ENCODE measurements at places on chromosomes 3 and 15. TPM values are rescaled to one million over a fixed set of nuclear protein-coding genes. Genes with fewer than 3 reads are reported as not detected.

- H3K27me3 ChIP-seq: peaks cover 15% of the 10 kb centered on the region
- H3K4me1 ChIP-seq: no peaks in the 10 kb centered on the region
- no peak within 1 kb of the TSS for H3K27ac ChIP-seq
- peak within 1 kb of the TSS; percentile 25 for H3K4me3 ChIP-seq
Measured at GRCh38 chr3:170585937-170586310, at the start of gene SLC7A14. TSS of gene SLC7A14 (minus strand) at chr3:170586075. CDS start at chr3:170526936, 59,139 bp downstream.

- H3K36me3 ChIP-seq: no peaks in the 10 kb centered on the region
- H3K4me1 ChIP-seq: no peaks in the 10 kb centered on the region
Measured at GRCh38 chr3:122055215-122055614, at the start of gene CD86. TSS of gene CD86 (plus strand) at chr3:122055362. CDS start at chr3:122055490, 128 bp downstream.

DNA sequence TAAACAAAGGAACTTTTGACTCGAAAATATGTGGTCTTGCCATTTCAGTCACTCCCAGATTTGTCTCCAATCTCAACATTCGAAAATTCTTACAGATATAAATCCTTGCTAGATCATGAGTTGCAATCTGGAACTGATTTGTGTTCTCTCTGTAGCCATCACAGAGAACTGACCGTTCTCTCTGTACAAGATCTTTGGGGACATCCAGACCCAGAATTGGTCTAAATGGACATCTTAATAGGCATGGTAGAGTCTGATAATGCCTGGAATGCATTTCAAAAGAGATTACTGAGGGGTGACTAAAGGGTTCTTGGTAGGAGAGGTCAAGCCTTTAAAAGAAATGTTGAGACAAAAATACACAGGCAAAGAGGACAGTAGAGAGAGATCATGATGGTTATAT lies 7.2 kb upstream of the MEF2A start:
- H3K27me3 ChIP-seq: no peaks in the 10 kb centered on the region
- no peak overlapping the region for H3K27ac ChIP-seq
- DNase-seq: no peak
- no peaks in the 10 kb centered on the region for H3K4me1 ChIP-seq
- no peak overlapping the region for H3K4me3 ChIP-seq

GRCh38 chr15:86743283-86743903 lies 663.7 kb downstream of the AGBL1 start:
- peak; percentile 36 for DNase-seq
- H3K4me3 ChIP-seq: no peak overlapping the region
- no peaks in the 10 kb centered on the region for H3K27me3 ChIP-seq
- H3K4me1 ChIP-seq: no peaks in the 10 kb centered on the region
- no peak overlapping the region for H3K27ac ChIP-seq

The GOLGA6A gene
- total RNA-seq: not detected

The MED12L gene
- total RNA-seq: not detected

- no peak overlapping the region for H3K4me3 ChIP-seq
- no peaks in the 10 kb centered on the region for H3K36me3 ChIP-seq
- DNase-seq: peak; percentile 4
- no peak overlapping the region for H3K27ac ChIP-seq
- no peaks in the 10 kb centered on the region for H3K4me1 ChIP-seq
Measured at GRCh38 chr3:105473521-105474223, 107.0 kb downstream of the ALCAM start.

DNA sequence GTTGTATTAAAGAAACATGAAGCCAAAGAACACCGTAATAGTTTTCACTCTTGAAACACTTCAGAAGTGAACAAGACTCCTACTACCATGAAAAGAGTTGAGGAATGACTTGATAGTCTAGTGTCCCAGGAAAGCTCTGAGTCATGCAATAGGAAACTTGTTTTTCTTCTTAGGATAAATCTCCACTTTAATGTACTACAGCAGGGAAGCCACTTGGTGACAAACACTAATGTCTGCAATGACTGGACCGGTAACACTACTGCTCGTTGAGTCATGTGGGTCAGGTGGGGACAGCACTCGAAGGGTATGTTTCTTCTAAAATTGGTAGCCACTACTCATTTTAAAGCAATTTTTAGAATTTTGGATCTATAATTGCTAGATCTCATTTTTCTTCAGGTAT lies 291.7 kb upstream of the CNTN3 start:
- no peaks in the 10 kb centered on the region for H3K4me1 ChIP-seq
- no peak overlapping the region for H3K4me3 ChIP-seq
- no peaks in the 10 kb centered on the region for H3K36me3 ChIP-seq
- no peak overlapping the region for H3K27ac ChIP-seq
- no peak for DNase-seq
- H3K27me3 ChIP-seq: no peaks in the 10 kb centered on the region

DNA sequence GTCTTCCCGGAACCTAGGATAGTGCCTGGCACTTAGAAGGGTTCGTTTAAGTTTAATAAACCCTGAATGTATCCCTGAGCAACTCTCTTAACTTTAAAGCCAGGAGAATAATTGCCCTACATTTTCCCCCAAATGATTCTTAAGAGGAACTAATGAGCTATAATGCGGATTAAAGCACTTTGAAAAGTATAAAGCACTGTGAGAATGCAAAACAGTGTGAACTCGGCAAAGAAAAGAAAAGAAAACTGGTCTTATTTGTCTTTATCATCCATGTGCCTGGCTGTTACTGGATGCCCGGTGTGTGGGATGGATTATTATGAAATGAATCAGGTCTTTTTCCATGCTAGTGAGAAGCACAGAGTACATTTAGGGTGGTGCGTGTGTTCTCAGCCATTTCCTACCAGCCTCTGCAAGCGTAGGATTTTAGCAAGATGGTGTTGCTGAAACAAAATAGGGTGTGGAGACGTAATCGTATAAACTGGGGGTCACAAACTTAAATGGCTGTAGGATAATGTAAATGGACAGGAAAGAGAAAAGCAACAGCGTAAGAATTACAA lies 983 bp downstream of the KBTBD12 start:
- H3K36me3 ChIP-seq: no peaks in the 10 kb centered on the region
- peak overlapping the region; percentile 51 for H3K4me3 ChIP-seq
- DNase-seq: no peak
- peaks cover 8% of the 10 kb centered on the region for H3K27me3 ChIP-seq
- H3K4me1 ChIP-seq: peaks cover 54% of the 10 kb centered on the region

DNA sequence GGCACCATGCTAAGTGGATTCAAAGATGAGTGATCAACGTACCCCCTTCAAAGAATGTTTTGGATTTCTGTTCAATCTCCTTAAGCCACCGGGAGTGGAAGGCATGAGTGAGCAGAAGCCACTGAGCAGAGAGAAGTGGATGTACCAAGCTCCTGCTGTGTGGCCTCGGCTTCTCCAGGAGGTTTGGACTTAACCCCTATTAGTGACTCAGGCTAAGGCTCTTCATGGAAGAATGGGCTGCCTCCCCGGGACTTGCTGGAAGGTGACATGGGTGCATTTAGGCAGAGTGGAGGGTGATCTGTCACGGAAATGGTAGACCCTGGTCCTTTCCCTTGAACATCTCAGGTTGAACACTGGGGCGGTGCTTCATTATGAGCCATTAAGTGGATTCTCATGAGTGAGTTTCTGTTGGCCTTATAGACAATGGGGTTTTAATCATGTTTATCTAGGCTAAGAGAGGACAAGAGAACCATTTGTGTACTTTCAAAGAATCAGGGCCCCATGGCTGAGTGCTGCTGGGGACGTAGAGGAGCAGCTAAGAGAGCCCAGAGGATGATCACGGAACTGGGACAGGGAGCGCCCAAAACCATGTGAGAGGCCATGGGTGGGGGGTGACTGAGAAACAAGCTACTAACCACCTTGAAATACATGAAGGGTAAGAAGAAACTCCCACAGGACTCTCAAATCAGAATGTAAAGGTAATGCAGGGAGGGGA lies 62.2 kb downstream of the HES1 start:
- H3K27me3 ChIP-seq: no peaks in the 10 kb centered on the region
- no peak for DNase-seq
- H3K4me1 ChIP-seq: peaks cover 10% of the 10 kb centered on the region
- no peak overlapping the region for H3K4me3 ChIP-seq
- H3K27ac ChIP-seq: no peak overlapping the region

GRCh38 chr3:179438841-179439240 lies 12.4 kb downstream of the GNB4 start:
- no peaks in the 10 kb centered on the region for H3K27me3 ChIP-seq
- H3K4me1 ChIP-seq: no peaks in the 10 kb centered on the region
- H3K4me3 ChIP-seq: no peak overlapping the region
- no peaks in the 10 kb centered on the region for H3K36me3 ChIP-seq
- no peak for DNase-seq

DNA sequence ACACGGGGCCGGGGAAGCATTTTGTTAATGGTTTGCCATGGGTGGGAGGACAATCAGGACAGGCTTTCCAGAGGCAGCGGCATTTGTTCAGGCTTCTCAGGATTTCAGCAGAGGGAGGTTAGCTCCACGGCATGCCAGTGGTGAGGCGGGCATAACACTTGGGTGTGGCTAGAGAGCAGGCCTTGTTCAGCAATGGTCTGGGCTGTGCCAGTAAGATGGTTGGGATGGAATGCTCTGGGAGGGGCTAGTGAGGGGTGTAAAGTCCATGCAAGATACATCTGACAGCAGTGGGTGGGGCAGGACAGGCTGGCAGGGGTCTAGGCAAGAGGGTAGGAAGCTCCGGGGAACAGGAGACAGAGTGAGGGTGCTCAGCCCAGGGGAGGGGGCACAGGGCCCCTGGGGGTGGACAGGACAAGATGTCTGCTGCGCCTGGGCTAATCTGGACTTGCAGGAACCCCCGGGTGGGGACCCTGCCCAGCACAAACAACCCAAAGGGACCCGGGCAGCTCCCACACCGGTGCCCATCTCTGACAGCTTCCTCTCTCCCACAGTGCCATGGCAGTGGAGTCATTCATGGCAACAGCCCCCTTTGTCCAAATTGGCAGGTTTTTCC lies 8.4 kb downstream of the TMEM43 start:
- peaks cover 92% of the 10 kb centered on the region for H3K36me3 ChIP-seq
- H3K4me3 ChIP-seq: no peak overlapping the region
- H3K27ac ChIP-seq: no peak overlapping the region
- no peaks in the 10 kb centered on the region for H3K4me1 ChIP-seq
- no peaks in the 10 kb centered on the region for H3K27me3 ChIP-seq
- no peak for DNase-seq

DNA sequence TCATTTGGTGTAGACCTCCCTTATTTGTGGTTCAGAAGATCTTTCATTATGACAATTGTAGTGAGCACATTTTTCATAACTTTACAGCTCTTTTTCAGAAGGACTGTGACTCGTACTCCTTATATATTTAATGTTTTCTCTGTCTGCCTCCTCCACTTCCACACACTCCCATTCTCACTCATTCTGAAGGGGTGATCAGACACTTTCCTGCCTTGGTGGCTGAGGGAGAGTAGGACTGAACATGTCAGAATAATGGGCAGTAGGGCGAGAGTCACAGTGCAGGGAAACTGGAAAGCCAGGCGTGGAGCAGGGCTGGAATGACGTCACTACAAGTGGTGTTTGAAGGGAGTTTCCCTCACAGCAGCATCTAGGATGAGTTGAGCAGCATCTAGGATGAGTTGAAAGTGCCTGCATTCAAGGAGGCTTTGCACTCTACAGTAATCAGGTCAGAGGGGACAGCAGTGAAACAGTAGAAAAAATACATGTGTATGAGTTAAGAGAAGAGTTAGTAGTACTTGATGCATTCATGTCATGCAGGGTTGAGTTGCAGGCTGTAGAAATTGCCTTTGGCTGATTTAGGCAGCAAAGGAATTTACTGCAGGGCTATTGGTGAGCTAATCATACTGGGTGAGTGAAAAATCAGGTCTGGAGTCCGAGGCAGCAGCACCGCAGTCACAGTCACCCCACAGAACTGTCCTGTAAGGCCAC lies 36.3 kb upstream of the FBXL22 start:
- no peaks in the 10 kb centered on the region for H3K27me3 ChIP-seq
- H3K4me3 ChIP-seq: no peak overlapping the region
- H3K4me1 ChIP-seq: peaks cover 23% of the 10 kb centered on the region
- no peak overlapping the region for H3K27ac ChIP-seq
- no peak for DNase-seq

GRCh38 chr3:152839511-152839910 lies 4.6 kb downstream of the P2RY1 start:
- H3K36me3 ChIP-seq: no peaks in the 10 kb centered on the region
- DNase-seq: no peak
- no peak overlapping the region for H3K4me3 ChIP-seq
- peaks cover 23% of the 10 kb centered on the region for H3K4me1 ChIP-seq
- H3K27me3 ChIP-seq: peaks cover 14% of the 10 kb centered on the region

DNA sequence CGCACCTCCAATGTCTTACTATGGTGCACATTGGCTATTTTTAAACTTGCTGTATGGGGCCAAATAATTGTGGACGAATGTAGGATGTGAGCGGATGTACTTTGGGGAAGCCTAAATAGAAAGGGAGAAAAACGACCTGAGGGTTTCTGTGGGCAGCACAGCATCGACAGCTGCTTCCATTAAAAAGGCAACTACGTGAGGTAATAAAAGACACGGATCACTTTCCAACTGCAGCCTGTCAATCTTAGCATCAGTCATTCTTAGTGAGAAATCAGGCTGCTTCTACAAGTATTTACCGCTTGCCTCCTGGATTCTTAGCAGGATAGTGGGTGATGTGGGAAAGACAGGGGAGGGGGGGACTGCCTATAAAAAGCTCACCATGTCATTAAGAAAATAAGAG lies 186.7 kb upstream of the SLC2A2 start:
- H3K36me3 ChIP-seq: no peaks in the 10 kb centered on the region
- no peaks in the 10 kb centered on the region for H3K4me1 ChIP-seq

DNA sequence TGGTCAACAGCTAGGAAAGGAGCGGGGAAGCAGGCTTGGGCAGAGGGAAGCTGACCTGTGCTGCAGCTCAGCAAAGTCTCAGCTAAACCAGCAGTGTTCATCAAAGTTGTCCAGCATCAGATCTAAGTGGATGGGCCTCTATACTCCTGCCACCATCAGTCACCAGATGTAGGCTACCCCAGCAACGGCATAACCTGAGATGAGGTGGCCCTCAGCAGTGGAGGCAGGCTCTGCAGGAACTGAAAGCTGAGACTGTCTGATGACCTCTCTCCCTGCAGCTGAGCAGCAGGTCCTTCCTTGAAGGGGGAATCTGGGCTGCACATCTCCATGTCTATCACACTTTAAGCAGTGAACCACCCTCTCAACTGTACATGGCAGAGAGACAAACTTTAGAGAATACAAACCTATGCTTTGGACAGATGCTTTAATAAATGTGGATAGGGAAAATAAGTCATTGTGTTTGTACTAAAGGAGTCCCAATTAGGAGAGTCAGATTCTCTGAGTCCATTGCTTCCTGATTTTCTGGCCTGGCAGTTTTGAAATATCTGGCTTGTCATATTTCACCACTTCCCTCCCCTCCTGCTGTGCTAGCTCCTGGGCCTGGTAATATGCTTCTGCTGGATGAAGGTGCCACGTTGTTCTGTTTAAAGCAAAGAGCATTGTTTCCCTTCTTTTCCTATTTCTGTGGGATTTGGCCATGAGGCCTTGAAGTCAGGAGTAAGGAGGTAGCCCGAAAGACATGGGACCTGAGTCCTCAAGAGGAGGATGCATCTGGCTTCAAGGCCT lies 11.1 kb upstream of the PSTPIP1 start:
- H3K27me3 ChIP-seq: peaks cover 4% of the 10 kb centered on the region

- no peaks in the 10 kb centered on the region for H3K4me1 ChIP-seq
- no peaks in the 10 kb centered on the region for H3K27me3 ChIP-seq
- H3K4me3 ChIP-seq: no peak overlapping the region
- no peak overlapping the region for H3K27ac ChIP-seq
- no peak for DNase-seq
- H3K36me3 ChIP-seq: no peaks in the 10 kb centered on the region
Measured at GRCh38 chr3:90043287-90043686, 935.9 kb downstream of the EPHA3 start.

The ITIH1 gene
- not detected for total RNA-seq

The CRABP1 gene
- total RNA-seq: not detected

The DGKG gene
- total RNA-seq: 1.2 TPM

The NEK11 gene
- total RNA-seq: 0.45 TPM

GRCh38 chr15:60635507-60636352 lies 156.8 kb upstream of the ICE2 start:
- no peaks in the 10 kb centered on the region for H3K36me3 ChIP-seq
- H3K4me1 ChIP-seq: peaks cover 3% of the 10 kb centered on the region
- no peaks in the 10 kb centered on the region for H3K27me3 ChIP-seq
- H3K27ac ChIP-seq: no peak overlapping the region
- no peak overlapping the region for H3K4me3 ChIP-seq
- no peak for DNase-seq

Data from stomach (tissue), 19 donors.